ENCODE measurements at places on chromosomes 2 and 18. TPM values are rescaled to one million over a fixed set of nuclear protein-coding genes. Genes with fewer than 3 reads are reported as not detected.

DNA sequence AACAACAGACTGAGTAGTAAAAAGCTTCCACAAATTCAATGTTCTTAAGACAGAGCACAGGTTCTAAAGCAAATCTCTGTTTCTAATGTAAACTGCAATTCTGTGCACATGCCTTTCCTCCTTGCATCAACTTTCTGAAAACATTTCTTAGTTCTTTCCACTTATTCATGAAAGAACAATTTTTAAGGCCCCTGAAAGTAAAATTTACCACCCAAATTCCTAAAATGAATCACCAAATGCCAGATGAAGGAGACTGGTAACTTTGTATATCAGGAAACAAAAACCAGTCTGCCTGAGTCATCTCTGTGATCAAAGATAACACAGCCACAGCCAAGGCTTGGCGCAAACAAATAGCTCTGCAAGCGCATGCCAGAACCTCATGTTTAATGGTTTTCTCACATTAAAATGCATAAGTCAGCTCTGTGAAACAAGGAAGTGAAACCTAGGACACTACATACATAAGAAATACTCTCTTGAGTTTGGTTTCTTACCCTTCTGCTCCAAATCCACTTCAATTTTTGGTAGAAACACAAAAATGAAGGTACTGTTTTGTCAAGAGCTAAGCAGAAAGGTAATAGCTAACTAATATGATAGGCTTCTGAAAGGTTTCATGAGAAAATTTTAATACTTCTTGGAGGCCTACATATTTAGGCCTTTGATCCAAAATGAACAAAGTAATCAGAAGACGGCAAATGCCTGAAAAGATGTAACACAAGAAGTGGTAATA, 169.4 kb downstream of the THADA start:
- DNase-seq = peak; percentile 96

- no peak for DNase-seq
These were observed 116.8 kb downstream of the COPS8 start for GRCh38 chr2:237202288-237203030.

- no peak for DNase-seq
These were observed 141.6 kb upstream of the CYP26B1 start for GRCh38 chr2:72289283-72289682.

DNA sequence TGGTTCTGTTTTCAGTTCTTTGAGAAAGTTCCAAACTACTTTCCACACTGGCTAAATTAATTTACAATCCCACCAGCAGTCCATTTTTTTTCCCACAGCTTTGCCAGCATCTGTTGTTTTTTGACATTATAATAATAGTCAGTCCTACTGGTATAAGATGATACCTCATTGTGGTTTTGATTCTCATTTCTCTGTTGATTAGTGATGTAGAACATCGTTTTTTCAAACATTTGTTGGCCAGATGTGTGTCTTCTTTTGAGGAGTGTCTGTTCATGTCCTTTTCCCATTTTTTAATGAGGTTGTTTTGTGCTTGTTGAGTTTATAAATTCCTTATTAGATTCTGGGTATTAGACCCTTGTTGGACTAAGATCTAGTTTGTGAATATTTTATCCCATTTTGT, 376.8 kb upstream of the NT5C1B start:
- DNase-seq = no peak

DNA sequence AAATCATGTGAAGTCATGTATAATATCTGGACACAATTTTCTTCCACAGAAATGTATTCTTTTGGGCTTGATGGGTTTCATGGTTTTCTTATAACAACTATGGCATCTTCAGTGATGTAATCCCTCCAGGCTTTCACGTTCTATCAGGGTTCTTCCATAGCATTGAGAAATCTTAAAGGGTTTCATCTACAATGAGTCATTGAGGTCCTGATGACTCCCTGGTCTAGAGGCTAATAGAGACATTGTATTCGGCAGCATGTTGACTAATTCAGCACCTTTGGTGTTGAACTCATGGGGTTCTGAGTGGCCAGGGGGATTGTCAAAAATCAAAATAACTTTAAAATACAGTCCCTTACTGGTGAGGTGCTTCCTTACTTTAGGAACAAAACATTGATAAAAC, 614.0 kb upstream of the CRIM1 start:
- DNase-seq = no peak

DNA sequence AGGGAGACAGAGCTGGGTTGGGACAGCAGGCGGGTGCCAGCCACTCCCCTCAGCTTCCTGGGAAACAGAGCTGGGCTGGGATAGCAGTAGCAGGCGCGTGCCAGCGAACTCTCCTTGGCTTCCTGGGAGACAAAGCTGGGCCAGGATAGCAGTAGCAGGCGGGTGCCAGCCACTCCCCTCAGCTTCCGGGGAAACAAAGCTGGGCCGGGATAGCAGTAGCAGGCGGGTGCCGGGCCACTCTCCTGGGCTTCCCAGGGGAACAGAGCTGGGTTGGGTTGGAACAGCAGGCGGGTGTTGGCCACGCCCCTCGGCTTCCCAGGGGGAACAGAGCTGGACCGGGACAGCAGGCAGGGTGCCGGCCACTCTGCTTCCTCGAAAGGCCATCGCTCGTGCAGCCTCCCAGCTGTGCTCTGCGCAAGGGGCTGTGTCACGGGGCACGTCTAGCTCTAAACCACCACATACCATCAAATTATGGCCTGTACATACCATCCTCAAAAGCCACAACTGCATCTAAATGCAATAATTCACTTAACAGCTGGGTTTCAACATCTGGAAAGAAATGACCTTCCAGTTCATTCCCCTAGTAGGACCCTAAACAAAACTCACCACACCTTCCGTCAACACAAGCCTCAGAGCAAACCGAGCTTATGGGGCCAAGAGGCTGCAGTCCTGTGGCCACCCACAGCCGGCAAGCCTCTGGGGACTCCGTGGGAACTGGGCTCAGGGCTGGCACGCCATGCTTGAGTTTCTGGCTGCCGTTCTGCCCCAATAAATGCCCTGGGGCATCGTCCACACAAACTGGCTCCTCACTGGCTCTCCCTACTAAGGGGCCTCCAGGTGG, 228.3 kb downstream of the TWIST2 start:
- no peak for DNase-seq

- DNase-seq = no peak
These were observed 443 bp downstream of the CPSF3 start for GRCh38 chr2:9423922-9424272.

DNA sequence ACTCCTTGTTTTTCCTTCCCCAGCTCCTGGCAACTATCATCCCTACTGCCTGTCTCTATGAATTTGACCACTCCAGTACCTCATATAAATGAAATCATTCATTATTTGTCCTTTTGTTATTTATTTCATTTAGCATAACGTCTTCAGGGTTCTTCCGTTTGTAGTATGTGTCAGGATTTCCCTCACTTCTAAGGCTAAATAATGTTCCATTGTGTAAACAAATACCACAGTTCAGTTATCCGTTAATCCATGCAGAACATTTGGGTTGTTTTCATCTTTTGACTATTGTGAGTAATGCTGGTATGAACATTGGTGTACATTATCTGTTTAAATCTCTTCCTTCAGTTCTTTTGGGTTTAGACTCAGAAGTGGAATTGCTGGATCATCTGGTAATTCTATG, 18.8 kb downstream of the DYNC2LI1 start:
- DNase-seq = peak; percentile 12

DNA sequence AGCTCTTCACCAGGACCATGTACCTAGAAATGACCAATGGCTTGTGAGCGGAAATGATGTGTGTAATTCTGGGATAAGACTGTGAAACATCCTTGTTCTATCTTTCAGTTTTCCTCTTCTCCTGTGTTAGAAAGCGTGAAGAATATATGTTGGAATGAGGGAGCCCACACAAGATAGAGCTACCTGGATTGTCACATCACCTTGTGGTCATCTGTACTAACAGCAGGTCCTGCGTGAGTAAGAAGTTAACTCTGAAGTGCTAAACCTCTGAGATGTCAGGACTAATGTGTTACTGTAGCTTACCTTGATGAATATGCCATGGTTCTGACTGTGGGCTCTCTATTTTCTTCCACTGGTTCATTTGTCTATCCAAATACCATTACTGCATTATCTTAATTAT, 75.6 kb downstream of the FASTKD2 start:
- no peak for DNase-seq

DNA sequence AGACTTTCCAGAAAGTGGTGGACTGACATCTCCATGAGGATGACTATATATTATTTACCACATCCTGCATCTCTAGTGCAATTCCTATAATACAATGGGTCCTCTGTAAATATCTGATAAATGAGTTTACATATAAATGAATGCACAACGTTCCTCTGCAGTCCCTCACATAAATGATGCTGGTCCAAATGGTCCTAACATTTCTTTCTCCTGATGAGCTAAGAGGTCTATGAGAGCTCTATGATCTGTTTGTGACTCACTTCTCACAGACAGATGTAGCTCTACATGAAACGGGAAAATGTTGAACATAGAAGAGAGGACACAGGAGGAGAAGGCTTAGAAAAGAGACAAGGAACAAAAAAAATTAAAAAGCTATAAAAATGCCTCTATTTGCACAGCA, 201.2 kb upstream of the PIK3C3 start:
- no peak for DNase-seq

- DNase-seq = no peak
These were observed 1815.6 kb upstream of the LRRTM1 start for GRCh38 chr2:82120115-82120514.

HAAO gene
- total RNA-seq = 41.6 TPM
